SK-N-SH (cell line): ENCODE measurements at places on chromosomes 1 and 21.

DNA sequence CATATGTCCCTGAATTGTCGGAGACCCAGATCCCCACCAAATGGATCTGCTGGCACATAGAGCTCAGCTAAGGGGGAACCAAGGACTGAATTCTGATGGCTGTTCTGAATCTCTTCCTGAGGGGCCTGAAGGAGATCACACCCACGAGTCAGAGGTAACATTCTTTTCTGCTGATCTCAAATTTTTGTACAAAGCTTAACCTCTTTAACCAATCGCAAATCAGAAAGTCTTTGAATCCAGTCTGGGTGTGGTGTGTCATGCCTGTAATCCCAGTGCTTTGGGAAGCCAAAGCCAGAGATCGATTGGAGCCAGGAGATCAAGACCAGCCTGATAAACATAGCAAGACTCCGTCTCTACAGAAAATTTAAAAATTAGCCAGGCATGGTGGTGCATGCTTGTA, 62.8 kb upstream of the PRRC2C start:
- H3K4me1 ChIP-seq = 0 out of 2 replicates have a peak, but pooled peaks cover 4% of the 10 kb centered on the region
- DNase-seq = no peak
- H3K27me3 ChIP-seq = no peaks in the 10 kb centered on the region
- no peak overlapping the region for H3K4me3 ChIP-seq

DNA sequence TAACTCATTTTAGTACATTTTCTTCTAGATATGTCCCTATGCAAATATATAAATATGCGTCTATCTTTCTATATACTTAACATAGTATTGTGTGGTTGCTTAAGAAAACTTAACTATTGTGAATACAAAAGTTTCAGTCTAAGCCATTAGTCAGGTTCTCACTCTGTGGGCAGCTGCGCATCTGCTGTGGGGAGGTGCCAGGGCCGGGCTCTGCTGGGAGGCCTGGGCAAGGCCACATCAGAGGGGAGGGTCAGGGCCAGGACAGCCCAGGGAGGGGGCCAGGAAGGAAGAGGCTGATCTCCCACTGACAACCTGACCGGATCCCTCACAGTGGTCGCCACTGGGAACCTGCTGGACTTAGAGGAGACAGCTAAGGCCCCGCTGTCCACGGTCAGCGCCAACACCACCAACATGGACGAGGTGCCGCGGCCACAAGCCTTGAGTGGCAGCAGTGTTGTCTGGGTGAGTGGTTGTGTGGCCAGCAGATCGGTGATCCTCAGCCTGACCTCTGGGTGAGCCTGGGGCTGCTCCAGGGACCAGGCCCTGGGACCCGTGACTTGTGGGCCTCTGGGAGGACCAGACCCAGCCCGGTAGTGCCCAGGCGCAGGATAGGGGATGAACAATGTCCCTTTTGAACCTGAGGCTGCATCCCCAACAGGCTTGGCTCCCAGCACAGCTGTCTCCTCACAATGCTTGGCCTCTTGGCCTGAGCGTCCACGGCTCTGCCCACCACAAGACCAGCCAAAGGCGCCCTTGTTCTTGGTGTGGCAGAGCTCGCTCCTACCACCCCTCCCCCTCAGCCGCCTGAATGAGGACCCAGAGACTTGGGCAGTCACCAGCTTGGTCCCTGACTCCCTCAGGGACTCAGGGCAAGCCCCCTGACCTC, 20.2 kb downstream of the LDLRAP1 start:
- no peak overlapping the region for H3K4me3 ChIP-seq
- no peak for DNase-seq
- peaks cover 8% of the 10 kb centered on the region; the same call in 1 of the 2 replicates for H3K36me3 ChIP-seq
- no peaks in the 10 kb centered on the region for H3K27me3 ChIP-seq
- H3K4me1 ChIP-seq = peaks cover 15% of the 10 kb centered on the region; the same call in 1 of the 2 replicates
- H3K27ac ChIP-seq = no peak overlapping the region

- H3K4me3 ChIP-seq = no peak overlapping the region
- H3K27me3 ChIP-seq = no peaks in the 10 kb centered on the region
- no peaks in the 10 kb centered on the region for H3K4me1 ChIP-seq
- H3K27ac ChIP-seq = no peak overlapping the region
- DNase-seq = no peak
Measured at GRCh38 chr21:46363698-46364097, 39.7 kb downstream of the PCNT start.

GRCh38 chr21:21996891-21997290, 998.7 kb downstream of the NCAM2 start:
- no peaks in the 10 kb centered on the region for H3K27me3 ChIP-seq
- no peaks in the 10 kb centered on the region for H3K36me3 ChIP-seq
- no peak overlapping the region for H3K4me3 ChIP-seq
- no peaks in the 10 kb centered on the region; the same call in 1 of the 2 replicates for H3K4me1 ChIP-seq
- no peak overlapping the region for H3K27ac ChIP-seq

DNA sequence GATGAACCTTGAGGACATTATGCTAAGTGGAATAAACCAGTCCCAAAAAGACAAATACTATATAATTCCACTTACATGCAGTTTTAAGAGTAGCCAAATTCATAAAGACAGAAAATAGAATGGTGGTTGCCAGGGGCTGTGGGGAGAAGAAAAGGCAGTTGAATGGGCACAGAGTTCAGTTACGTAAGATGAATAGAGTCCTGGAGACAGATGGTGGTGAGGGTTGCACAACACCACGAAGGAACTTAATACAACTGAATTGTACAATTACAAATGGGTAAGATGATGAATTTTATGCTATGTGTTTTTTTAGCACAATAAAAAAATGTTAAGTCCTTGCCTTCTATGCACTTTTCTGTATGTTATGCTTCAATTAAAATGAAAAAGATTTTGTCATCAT, 66.6 kb downstream of the CD34 start:
- no peak overlapping the region for H3K27ac ChIP-seq
- no peaks in the 10 kb centered on the region for H3K27me3 ChIP-seq
- no peak for DNase-seq
- H3K4me3 ChIP-seq = no peak overlapping the region
- H3K36me3 ChIP-seq = no peaks in the 10 kb centered on the region

- H3K27me3 ChIP-seq = no peaks in the 10 kb centered on the region
- no peak for DNase-seq
- H3K4me1 ChIP-seq = peaks cover 18% of the 10 kb centered on the region
Measured at GRCh38 chr1:61123326-61123725, 41.0 kb downstream of the NFIA start.

DNA sequence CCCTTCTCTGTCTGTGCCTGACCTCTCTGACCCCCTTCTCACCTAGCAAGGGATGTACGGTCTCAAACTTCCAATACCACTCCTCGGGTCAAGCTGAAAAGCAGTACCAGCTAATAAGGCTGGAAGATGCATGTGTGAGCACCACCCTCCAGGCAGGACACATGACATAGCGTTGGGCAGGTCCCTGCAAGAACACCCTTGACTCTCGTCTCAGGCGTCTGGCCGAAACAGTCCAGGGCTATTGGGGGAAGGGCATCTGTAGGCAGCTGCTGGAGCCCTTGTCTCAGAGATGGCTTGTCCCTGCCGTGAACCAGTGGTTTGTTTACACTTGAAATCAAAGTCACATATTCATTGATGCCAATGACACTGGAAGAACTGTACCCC, 56.5 kb downstream of the CD46 start:
- H3K36me3 ChIP-seq = peaks cover 24% of the 10 kb centered on the region; the same call in 1 of the 2 replicates
- no peak for DNase-seq
- H3K4me3 ChIP-seq = no peak overlapping the region
- no peaks in the 10 kb centered on the region for H3K27me3 ChIP-seq

GRCh38 chr1:40599926-40600325, 65.6 kb downstream of the RIMS3 start:
- no peak overlapping the region for H3K27ac ChIP-seq
- no peak overlapping the region for H3K4me3 ChIP-seq
- no peak for DNase-seq
- H3K36me3 ChIP-seq = no peaks in the 10 kb centered on the region
- H3K4me1 ChIP-seq = no peaks in the 10 kb centered on the region
- H3K27me3 ChIP-seq = no peaks in the 10 kb centered on the region; the same call in 1 of the 2 replicates
